Natural killer cell (primary cell): ENCODE measurements at places on chromosomes 6 and 20. TPM values are rescaled to one million over a fixed set of nuclear protein-coding genes. Genes with fewer than 3 reads are reported as not detected.

The SSTR4 gene
- total RNA-seq, result not detected

The GSTA4 gene
- total RNA-seq, result 2.5 TPM

The VNN1 gene
- total RNA-seq, result 1.1 TPM

The BMP5 gene
- not detected for total RNA-seq

The TGM3 gene
- total RNA-seq, result not detected

The FERMT1 gene
- not detected for total RNA-seq

The IMPG1 gene
- total RNA-seq, result not detected
